MM.1S (cell line): ENCODE measurements at places on chromosomes 4 and X.

DNA sequence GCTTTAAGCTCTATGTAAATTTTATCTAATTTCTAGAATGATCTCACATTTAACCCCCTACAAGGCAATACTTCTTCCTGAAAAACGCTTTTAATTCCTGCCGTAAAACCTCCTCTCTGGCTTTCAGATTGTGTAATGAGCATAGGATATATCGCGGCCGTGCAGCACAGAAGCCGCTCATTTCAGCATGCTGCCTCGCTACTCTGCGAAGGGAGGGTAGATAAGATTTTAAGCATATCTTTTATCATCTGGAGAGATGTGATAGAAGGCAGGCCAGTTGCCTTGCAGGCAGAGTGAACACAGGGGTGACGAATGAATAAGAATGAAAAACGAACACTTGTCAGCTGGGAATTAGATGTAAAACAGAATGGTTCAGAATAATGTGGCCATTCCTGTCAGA is 265.5 kb downstream of the UNC5C start:
- no peak overlapping the region for H3K27ac ChIP-seq
- H3K4me3 ChIP-seq = no peak overlapping the region
- H3K36me3 ChIP-seq = no peaks in the 10 kb centered on the region
- H3K4me1 ChIP-seq = no peaks in the 10 kb centered on the region

DNA sequence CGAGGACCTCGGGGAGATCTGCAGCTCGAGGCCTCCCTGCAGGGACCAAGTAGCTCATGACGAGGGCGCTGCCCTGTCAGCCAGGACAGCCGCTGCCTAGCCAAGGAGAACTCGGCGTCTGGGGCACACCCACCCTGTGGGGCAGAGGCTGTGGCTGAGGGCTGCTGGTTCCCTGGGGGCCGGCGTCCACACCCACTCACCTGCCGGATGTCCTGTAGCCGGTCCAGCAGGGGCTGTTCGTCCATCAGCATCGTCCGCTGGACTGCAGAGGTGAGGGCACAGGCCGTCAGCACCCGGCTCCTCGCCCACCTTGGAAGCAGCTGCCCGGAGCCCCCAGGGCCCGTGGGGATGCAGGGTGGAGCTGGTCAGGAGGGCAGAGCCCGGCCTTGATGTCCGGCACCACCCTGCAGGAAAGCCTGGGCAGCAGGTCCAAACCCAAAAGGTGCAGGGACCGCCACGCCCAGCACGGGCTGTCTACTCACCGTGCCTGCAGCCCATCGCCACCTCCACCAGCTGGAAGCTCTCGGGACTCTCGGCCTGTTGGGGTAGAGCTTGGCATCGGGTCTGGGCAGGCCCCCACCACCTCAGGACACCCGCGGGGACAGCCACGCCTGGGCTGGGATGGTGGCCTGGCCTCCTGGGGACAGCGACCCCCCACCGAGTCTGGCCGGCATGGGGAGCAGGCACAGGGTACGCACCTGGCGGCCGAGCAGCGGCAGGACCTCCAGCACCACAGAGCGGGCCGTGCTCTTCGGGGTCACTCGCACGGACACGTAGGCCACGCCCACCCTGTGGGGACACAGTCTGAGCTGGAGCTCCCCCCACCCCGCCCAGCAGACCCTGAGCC is 6.9 kb downstream of the DGKQ start:
- DNase-seq = no peak
- no peak overlapping the region for H3K27ac ChIP-seq
- no peaks in the 10 kb centered on the region for H3K36me3 ChIP-seq
- no peaks in the 10 kb centered on the region for H3K27me3 ChIP-seq
- H3K4me3 ChIP-seq = no peak overlapping the region
- H3K4me1 ChIP-seq = no peaks in the 10 kb centered on the region

- H3K27me3 ChIP-seq = no peaks in the 10 kb centered on the region
- H3K4me3 ChIP-seq = no peak overlapping the region
- H3K4me1 ChIP-seq = no peaks in the 10 kb centered on the region
Measured at GRCh38 chrX:103756736-103757135, 19.9 kb upstream of the PLP1 start.

DNA sequence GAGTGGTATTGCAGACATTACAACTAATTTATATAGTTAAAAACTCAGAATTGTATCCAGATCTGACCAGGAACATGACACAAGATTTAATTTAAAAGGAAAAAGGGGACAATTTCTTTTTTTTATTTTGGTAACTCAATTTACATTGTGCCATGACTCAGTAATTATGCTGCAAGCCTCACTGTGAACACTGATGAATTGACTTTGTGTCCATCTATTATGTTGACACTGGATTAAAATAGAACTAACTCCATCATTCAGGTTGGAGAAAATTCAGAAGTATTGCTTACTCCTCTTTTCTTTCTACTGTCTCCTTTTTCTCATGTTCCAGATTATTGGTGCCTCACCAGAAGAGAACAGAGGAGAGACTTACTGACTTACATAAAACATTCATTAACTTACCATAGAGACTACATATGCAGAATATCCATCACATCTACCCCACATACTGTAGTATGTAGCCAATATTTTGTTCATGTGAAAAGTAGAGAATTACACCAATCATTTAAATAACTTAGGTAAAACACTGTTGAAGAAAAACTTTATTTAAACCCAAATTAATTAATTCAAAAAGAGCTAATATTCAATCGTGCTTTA is 15.8 kb upstream of the LEF1 start:
- H3K36me3 ChIP-seq = no peaks in the 10 kb centered on the region
- no peak for DNase-seq
- H3K27me3 ChIP-seq = no peaks in the 10 kb centered on the region
- no peak overlapping the region for H3K27ac ChIP-seq

DNA sequence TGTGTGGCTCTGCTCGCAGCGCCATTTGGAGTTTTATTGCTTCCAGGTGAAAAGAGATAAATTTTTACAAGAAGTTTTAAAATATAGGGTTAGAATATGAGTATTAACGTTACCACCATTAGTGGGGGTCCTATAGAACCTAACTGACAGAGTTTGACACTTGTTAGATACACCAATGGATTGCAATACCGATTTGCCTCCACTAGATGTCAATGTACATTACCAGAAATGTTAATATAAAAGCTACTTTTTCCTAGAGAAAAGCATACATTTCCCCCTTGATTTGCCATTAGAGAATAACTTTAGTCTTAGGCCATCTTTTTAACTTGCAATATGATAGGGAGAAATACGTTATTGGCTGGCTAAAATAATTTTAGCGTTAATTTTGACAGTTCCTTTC is 108.4 kb downstream of the LINC00632 start:
- no peak overlapping the region for H3K4me3 ChIP-seq
- peaks cover 12% of the 10 kb centered on the region for H3K4me1 ChIP-seq
- no peak overlapping the region for H3K27ac ChIP-seq
- H3K27me3 ChIP-seq = no peaks in the 10 kb centered on the region

- no peak overlapping the region for H3K27ac ChIP-seq
- H3K4me1 ChIP-seq = peaks cover 3% of the 10 kb centered on the region; the same call in 1 of the 2 replicates
- no peaks in the 10 kb centered on the region for H3K36me3 ChIP-seq
- no peak overlapping the region for H3K4me3 ChIP-seq
- DNase-seq = no peak
Measured at GRCh38 chr4:30721185-30722091, 1.3 kb downstream of the PCDH7 start.

DNA sequence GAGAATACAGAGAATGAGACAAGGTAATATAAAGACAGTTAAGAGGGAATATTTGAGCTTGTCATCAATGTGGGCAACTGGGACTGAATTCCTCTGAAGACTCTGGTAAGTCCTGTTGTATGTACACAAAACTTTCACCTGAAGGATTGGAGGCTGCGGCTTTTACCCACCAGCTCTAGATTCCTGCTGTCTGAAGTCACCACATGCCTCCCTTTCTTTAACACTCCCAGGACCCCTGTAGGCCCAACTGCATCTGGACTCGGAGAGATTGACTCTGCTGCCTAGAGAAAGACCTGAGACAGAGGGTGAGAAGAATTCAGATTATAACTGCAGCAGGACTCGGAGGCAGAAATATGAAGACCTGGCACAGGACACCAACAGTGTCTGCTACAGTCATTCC is 1048.0 kb downstream of the PDHA2 start:
- no peaks in the 10 kb centered on the region for H3K4me1 ChIP-seq
- no peak for DNase-seq
- H3K27ac ChIP-seq = no peak overlapping the region
- H3K27me3 ChIP-seq = no peaks in the 10 kb centered on the region

- H3K4me1 ChIP-seq = peaks cover 25% of the 10 kb centered on the region
- H3K27me3 ChIP-seq = no peaks in the 10 kb centered on the region
- no peak overlapping the region for H3K27ac ChIP-seq
- no peaks in the 10 kb centered on the region for H3K36me3 ChIP-seq
Measured at GRCh38 chr4:26746802-26747213, 113.8 kb upstream of the STIM2 start.

GRCh38 chrX:152637649-152638442 is at the start of gene GABRQ:
TSS of gene GABRQ (plus strand) at chrX:152637895. CDS start at chrX:152638203, 308 bp downstream.
- no peaks in the 10 kb centered on the region for H3K4me1 ChIP-seq
- H3K4me3 ChIP-seq = peak within 1 kb of the TSS; percentile 27; the same call in 1 of the 2 replicates
- no peak within 1 kb of the TSS for H3K27ac ChIP-seq
- H3K27me3 ChIP-seq = no peaks in the 10 kb centered on the region
- no peaks in the 10 kb centered on the region for H3K36me3 ChIP-seq

- no peaks in the 10 kb centered on the region for H3K36me3 ChIP-seq
- no peaks in the 10 kb centered on the region for H3K27me3 ChIP-seq
- no peak overlapping the region for H3K27ac ChIP-seq
- DNase-seq = no peak
Measured at GRCh38 chr4:173477016-173477415, 53.0 kb downstream of the HAND2 start.

DNA sequence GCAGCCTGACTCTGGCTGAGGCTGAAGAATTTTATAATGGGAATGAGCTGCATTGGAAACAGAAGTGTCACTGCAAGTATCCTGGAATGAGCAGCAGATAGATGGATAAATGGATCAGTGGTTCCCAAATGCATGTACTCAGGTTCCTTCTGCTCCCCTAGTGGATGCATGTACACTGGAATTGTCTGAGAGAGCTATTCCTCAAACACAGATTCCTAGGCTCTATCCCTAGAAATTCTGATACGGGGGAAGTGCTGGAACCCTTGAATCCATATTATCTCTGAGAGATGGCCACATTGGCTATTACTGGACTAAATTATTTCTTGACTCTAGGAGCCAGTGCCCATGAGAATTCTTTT is 64.8 kb downstream of the TMEM131L start:
- H3K4me3 ChIP-seq = no peak overlapping the region
- H3K4me1 ChIP-seq = peaks cover 9% of the 10 kb centered on the region
- no peaks in the 10 kb centered on the region for H3K36me3 ChIP-seq
- DNase-seq = no peak
- no peaks in the 10 kb centered on the region for H3K27me3 ChIP-seq

DNA sequence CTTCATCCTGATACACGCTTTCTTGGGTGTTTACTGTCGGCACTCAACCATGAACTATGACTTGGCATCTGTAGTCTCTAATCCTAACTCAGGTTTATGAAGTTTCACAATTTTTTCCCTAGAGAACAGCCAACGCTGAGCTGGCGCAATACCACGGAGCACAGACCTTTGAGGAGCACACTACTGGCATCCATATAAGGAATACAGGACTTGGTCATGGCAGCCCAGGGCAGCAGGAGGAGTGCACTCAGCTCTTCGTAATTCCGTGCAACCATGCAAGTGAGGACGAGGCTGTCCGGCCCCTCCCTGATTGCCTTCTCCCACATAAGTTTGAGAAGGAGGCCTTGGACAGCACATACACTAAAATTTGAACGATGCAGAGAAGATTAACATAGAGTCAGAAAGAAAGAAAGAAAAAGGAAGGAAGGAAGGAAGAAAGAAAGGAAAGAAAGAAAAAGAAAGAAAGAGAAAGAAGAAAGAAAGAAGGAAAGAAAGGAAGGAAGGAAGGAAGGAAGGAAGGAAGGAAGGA is 41.0 kb upstream of the PDLIM5 start:
- no peaks in the 10 kb centered on the region for H3K36me3 ChIP-seq
- H3K27me3 ChIP-seq = no peaks in the 10 kb centered on the region
- H3K4me1 ChIP-seq = no peaks in the 10 kb centered on the region
- no peak overlapping the region for H3K27ac ChIP-seq

DNA sequence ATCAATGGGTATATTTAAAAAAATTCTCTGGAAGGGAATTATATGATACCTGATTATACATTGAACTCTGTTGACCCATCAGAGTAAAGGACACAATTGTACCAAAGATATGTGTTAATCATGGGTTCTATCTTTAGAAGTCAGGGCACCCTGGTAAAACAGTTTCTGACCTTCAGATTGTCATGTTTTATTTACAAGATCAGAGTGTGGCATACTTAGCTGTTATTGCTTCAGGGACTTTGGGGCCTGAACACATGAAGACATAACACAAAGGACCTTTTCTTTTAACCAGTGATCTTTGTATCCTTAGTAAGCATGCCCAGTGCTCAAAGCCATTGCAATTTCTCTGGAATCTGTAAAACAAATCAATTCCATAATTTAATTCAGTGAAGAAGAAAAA is 204.8 kb upstream of the RPS6KA3 start:
- no peaks in the 10 kb centered on the region for H3K27me3 ChIP-seq
- H3K36me3 ChIP-seq = no peaks in the 10 kb centered on the region
- DNase-seq = no peak
- H3K27ac ChIP-seq = no peak overlapping the region

- no peaks in the 10 kb centered on the region for H3K27me3 ChIP-seq
- no peak overlapping the region for H3K4me3 ChIP-seq
- H3K4me1 ChIP-seq = no peaks in the 10 kb centered on the region
- H3K27ac ChIP-seq = no peak overlapping the region
- H3K36me3 ChIP-seq = no peaks in the 10 kb centered on the region
Measured at GRCh38 chr4:113328514-113328913, 279.1 kb downstream of the ANK2 start.

GRCh38 chr4:27714073-27714472 is 853.4 kb downstream of the STIM2 start:
- H3K27ac ChIP-seq = no peak overlapping the region
- no peak for DNase-seq
- H3K4me1 ChIP-seq = no peaks in the 10 kb centered on the region

DNA sequence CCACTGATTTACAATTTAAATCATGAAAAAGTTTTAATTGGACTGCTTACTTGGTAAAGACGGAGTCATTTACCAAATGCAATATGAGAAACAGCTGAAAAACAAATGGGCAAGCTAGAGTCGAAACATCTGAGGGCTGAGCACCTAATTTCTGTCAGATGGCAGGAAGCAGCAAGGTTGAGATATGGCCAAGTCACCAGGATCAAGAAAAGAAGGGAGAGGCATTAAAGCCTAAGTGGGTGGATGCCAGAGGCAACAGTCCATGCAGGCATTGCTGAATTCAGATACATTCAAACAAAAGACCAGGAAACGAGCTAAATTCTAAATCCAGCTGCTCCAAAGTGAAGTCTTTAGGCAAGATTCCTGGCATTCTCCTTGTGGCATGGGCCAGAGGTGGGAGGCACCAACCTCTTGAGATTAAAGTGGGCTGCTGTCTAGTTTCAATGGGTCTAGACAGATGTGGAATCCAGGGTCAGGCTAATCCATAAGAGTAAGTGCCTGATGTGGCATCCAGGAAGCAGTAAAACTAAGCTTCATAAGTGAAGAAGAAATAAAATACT is 8.0 kb upstream of the ARSJ start:
- no peak overlapping the region for H3K27ac ChIP-seq
- no peak overlapping the region for H3K4me3 ChIP-seq
- no peak for DNase-seq
- H3K27me3 ChIP-seq = no peaks in the 10 kb centered on the region
